Stimulated activated CD4-positive, alpha-beta T cell treated with anti-CD3 and anti-CD28 coated beads, Interleukin-12 subunit alpha, Interleukin-12 subunit beta, amount 100 ng/mL, for 48 hours (primary cell): ENCODE measurements at places on chromosomes 12 and 14.
A peak's percentile ranks its signal among the peaks of the same experiment; 100 is the strongest.

DNA sequence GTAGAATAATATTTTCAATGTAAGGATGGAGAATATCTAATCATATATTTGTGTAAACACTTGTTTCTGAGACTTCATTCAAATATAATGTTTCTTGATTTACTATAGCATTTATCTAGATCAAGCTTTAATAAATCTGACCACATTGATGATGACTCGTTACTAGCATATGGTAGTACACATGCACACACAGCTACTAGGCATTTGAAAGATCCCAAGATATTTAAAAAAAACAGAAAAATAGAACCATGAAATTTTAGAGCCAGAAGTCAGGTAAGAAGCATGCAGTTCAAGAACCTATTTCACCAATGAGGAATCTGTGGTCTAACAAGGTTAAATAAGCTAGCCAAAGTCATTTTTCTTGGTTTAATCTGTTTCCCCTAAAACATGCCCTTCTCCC is 32.0 kb downstream of the DCP1B start:
- DNase-seq = no peak

GRCh38 chr14:83757916-83758315 is 1772.0 kb upstream of the FLRT2 start:
- no peak for DNase-seq

DNA sequence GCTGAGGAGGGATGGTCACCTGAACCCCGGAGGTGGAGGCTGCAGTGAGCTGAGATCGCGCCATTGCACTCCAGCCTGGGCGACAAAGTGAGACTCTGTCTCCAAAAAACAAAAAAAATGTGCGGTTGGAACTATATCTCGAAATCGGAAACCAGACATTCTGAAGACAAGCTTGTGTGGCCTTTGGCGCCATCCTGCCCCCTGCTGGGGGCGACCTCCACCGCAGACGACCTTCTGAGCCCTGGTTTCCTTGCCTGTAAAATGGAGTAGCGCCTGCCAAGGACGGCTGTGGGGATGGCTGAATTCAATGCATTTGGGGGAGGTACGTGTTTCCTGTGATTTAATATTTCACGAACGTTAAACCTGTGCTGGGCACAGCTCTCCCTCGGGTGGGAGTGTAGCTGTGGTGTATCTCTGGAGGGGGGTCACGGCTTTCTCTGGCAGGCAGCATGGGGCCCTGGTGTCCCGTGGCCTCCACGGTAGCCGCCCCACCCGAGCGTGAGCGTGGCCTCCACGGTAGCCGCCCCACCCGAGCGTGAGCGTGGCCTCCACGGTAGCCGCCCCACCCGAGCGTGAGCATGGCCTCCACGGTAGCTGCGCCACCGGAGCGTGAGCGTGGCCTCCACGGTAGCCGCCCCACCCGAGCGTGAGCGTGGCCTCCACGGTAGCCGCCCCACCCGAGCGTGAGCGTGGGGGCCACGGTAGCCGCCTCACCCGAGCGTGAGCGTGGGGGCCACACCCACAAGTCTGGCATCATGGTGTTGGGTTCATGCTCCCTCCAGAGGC is 55.3 kb downstream of the LRCOL1 start:
- DNase-seq = no peak

- DNase-seq = peak; percentile 64
These were observed 20.3 kb downstream of the FIGNL2 start for GRCh38 chr12:51827925-51828818.

DNA sequence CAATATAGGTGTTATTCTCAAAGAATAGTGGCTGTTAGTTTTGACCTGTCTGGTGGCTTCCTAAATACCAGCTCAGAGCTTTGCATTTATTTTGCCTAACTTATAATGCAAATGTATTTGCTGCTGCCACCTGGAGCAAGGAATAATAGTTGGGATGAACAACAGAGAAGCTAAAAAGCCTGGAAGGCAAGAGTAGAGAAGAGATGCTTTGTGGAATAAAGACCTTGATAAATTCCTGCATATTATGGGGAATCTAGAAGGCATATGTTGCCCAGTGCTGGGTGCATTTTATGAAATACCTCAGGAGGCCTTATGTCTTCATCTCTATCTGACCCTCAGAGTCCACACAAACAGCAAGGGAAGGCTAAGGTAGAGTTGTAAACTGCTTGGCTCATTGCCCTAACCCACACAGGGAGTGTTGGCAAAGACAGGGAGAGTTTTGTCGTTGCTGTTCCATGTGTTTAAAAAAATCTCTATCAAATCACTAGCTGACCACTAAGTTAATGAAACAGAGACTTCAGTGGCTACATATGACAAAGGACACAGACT is 53.7 kb upstream of the SCAF11 start:
- DNase-seq = no peak

- no peak for DNase-seq
These were observed 16.4 kb upstream of the PUS1 start for GRCh38 chr12:131912518-131913274.

- DNase-seq = no peak
These were observed 88.0 kb downstream of the KIF21A start for GRCh38 chr12:39354955-39355354.

GRCh38 chr14:23903442-23903841 is 50.1 kb upstream of the DHRS4 start:
- no peak for DNase-seq

- no peak for DNase-seq
These were observed 45.8 kb upstream of the ATP23 start for GRCh38 chr12:57895389-57896114.

- DNase-seq = no peak
These were observed 350.3 kb downstream of the GXYLT1 start for GRCh38 chr12:41794336-41794735.

GRCh38 chr14:22391908-22392565 is 197.0 kb downstream of the DAD1 start:
- DNase-seq = no peak

GRCh38 chr14:90681929-90682328 is 134.3 kb downstream of the TTC7B start:
- DNase-seq = no peak

GRCh38 chr12:40382217-40382616 is 157.4 kb downstream of the LRRK2 start:
- no peak for DNase-seq

DNA sequence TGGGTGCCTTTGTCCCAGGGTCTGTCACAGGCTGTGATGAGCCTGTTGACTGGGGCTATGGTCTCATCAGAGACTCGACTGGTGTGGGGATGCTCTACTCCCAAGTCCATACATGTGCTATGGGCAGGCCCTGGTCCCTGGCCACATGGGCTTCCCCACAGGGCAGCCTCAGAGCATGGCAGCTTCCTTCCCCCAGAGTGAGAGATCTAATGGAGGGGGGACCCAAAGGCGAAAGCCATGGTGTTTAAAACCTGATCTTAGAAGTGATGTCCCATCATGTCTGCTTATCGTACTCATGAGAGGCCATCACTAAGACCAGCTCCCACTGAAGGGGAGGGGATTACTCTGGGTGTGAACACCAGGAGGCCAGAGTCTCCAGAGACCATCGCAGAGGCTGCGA is 279.0 kb upstream of the RTL1 start:
- no peak for DNase-seq

- no peak for DNase-seq
These were observed 78.4 kb downstream of the NTF3 start for GRCh38 chr12:5510251-5510805.

DNA sequence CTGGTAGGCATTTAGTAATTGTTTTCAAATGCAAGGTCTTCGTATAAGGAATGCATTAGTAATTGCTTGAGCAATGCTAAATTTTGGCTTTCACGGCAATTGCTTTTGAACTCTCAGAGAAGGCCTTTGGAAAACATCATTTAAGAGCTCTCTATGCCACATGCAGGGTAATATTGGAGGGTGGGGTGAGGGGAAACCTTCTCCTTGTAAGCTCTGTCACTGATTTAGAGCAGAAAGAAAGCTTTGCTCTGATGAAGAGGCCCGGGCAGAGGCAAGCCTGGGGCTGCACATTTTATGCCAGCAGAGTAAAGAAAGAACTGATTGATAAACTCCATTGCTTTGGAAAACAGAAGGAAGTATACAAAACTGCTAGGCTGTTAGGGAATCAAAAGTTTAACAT is 70.9 kb downstream of the TRIM9 start:
- no peak for DNase-seq

DNA sequence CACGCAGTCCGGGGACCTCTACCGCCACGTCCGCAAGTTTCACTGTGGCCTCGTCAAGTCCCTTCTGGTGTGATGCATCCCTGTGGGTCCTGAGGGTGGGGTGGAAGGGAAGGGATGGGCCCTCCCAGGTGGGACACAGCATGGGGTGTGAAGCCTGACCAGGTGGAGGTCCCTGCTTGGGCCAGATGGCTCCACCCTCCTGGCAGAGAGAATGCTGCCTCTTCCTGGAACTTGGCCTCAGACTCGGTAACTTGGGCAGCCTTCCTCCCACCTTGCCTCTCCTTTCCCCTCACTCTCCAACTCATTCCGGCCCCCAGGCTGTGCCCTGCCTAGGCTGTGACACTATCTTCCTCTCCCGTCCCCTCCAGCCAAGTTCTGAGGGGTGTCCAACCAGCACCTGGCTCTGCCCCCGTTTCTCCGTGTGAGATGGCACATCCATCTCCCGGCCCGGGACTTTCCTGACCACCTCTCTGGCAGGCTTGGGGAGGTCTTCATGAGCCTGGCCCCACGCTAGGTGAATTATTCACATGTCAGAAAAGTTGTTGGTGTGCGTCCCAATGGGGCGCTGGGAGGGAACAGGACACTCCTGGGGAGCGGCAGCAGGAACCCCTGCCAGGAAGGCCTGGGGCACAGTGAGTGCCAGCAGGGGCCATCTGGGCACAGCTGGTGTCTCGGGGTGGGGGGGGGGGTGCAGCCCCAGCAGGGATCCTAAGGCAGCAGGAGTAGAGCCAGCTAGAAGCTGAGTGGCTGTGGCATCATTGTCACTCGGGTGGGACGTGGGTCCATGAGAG is 1.7 kb downstream of the ZBTB42 start:
- no peak for DNase-seq

DNA sequence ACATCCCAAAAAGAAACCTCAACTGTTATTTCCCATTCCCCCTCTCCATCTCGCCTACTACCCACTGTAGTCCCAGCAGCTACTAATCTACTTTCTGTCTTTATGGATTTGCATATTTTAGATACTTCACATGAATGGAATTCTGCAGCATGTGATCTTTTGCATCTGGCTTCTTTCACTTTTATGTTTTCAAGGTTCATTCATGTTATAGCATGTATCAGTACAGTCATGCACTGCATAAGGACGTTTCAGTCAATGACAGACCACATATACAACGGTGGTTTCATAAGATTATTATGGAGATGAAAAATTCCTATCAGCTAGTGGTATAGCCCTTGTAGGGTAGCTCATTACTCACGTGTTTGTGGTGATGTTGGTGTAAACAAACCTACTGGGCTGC is 24.5 kb downstream of the PCNX4 start:
- no peak for DNase-seq

DNA sequence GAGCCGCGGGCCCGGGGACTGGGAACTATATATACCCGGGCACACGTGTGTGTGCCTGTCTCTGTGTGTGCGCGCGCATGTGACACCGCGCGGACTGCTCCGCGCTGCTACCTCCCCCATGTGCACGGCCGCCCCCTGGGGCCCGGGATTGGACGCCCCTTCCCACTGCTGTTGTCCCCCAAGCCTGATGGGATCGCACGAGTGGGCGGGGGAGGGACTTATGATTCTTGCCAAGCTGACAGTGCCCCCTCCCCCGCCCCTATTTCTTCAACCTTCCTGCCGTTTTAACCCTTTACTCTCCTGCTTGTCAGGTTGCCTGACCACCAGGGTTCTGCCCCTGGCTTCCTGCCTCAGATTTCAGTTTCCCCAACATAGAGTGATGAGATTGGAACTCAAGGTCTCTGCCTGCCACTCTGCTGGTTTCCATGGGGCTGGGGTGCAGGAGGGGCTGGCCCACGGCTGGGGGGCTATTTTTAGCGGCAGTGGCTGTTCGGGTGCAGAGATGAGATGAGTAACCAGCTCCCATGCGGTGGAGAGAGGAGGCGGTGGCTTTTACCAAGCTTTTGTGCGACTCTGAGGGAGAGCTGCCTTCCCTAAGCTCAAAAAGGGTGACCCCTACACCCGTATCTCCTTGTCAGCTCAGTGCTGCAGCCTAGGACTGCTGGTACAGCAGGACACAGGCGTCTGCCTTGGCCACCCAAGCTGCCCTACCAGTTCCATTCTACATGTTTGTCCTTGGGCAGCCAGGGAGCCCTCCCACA is at the start of gene DDN:
DDN (minus strand) TSS at position 5 of the 761 bp plus-strand sequence. CDS start 88 bp downstream, outside the sequence.
- no peak for DNase-seq

DNA sequence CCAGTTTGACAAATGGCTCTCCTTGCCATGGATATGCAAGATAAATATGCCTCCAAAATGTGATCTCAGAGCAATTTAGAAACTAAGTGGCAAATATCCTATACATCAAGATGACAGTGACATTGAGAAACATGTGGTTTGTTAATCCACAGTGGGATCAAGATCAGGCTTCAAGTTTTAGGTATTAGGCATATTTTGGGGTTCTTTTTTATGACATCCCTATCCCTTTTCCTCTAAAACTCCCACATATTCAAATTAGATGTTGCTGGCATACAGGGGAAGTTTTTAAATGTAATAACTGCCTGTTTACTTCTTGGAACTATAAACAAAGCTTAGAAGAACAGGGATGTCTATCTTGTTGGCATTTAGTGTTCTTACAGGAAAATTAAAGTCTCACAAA is 179.4 kb downstream of the CRADD start:
- DNase-seq = no peak

DNA sequence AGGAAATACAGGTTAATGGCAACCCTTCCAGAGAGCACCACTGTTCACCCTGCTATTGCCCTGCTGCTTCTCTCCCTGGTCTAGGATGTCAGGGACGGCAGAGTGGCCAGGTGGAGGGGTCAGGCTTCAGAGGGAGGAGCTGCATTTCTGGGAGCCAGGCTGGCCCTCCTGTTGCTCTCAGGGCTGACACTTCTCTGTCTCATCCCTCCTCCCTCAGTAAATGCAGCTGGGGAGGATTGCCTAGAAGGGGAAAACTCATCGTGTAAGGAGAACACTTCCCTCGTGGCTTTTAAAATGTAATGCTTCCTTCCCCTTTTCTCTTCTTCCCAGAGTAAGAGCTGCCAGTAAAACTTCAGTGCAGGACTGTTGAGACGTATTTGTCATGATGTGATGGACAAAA is 20.8 kb downstream of the SUSD6 start:
- no peak for DNase-seq

GRCh38 chr12:29023436-29024076 is 125.5 kb upstream of the FAR2 start:
- no peak for DNase-seq

GRCh38 chr14:75333606-75334548 is 55.2 kb downstream of the FOS start:
- peak; percentile 17 for DNase-seq

- no peak for DNase-seq
These were observed 14.3 kb downstream of the TRIM9 start for GRCh38 chr14:51080645-51081044.

DNA sequence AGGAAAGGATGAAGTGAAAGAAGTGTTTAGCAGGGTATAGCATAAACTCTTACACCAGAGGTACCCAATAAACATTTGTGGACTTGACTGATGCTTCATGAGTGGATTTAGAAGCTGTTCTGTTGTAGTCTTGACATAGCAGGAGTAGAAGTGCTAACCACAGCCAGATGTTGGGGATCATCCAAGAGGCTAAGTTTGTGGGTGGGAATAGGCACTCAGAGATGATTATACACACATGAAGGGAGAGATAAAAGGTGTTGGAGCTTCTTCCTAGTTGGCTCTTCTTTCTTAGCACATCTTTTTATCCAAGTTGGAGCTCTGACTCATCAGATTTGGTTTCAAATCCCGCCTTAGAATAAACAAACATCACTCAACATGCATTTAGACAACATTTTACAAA is 166.7 kb upstream of the E2F7 start:
- no peak for DNase-seq

GRCh38 chr12:47649381-47649780 is 56.4 kb downstream of the RPAP3 start:
- DNase-seq = no peak

- DNase-seq = no peak
These were observed 69.8 kb downstream of the ALG10B start for GRCh38 chr12:38386205-38386985.
